NCI-H345 (cell line): ENCODE measurements at places on chromosomes 5 and 9.
A peak's percentile ranks its signal among the peaks of the same experiment; 100 is the strongest.

DNA sequence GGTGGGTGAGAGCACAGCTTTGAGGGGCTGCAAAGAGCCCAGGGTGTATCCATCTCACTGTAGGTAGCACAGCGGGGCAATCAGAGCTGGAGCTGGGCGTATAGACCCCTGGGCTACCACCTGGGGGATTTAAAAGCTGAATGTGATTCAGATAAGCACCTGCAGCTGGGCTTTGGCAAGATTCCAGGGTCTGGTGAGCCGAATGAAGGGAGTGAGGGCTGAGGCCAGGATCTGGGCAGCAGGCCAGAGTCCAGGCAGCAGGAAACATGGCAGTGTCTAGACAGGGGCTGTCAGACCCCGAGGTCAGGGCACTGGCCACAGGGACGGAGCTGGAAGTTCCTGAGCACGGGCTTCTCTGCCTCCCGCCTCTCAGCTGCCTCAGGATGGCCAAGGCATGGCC, 8.7 kb downstream of the ASS1 start:
- peak; percentile 96 for DNase-seq

DNA sequence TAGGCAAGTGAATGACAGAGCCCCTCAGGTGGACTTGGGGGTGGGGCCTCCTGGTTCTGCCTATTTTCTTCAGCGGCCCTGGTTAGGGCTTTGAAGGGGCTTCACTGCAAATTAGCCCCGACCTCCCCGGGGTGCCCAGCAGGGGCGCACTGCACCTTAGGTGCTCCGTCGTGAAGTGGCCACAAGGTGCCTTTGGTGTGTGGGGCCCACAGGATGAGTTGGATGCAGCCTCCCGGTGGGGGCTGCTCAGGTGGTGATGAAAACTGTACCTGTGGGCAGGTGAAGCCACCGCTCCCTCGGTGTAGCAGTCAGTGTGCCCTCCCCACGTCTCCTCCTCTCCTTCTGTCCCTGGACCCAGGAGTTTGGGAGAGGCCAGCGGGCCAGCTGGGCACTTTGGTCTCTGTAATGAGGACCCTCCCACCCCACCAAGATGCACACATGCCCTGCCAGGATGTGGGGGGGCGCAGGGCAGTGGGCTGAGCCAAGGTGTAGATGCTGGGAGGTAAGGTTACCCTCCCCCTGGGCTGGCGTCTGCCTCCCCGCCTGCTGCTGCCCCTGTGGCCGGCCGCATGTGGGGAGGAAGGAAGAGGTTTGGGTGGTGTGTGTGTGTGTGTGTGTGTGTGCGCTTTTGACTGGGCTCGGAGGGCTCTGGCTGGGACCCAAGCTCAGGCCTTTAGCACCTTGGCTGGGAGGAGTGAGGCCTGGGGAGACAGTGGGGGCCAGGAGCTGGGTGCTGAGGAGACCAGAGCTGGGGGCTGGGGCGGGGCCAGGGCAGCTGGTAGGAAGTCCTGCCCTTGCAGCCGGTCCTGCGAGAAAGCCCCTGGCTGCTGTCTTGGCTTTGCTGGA, 55.6 kb downstream of the RXRA start:
- DNase-seq = no peak

- no peak for DNase-seq
These were observed 67.3 kb downstream of the STRBP start for GRCh38 chr9:123201083-123201482.

- no peak for DNase-seq
These were observed 26.8 kb upstream of the STXBP1 start for GRCh38 chr9:127585161-127585819.

DNA sequence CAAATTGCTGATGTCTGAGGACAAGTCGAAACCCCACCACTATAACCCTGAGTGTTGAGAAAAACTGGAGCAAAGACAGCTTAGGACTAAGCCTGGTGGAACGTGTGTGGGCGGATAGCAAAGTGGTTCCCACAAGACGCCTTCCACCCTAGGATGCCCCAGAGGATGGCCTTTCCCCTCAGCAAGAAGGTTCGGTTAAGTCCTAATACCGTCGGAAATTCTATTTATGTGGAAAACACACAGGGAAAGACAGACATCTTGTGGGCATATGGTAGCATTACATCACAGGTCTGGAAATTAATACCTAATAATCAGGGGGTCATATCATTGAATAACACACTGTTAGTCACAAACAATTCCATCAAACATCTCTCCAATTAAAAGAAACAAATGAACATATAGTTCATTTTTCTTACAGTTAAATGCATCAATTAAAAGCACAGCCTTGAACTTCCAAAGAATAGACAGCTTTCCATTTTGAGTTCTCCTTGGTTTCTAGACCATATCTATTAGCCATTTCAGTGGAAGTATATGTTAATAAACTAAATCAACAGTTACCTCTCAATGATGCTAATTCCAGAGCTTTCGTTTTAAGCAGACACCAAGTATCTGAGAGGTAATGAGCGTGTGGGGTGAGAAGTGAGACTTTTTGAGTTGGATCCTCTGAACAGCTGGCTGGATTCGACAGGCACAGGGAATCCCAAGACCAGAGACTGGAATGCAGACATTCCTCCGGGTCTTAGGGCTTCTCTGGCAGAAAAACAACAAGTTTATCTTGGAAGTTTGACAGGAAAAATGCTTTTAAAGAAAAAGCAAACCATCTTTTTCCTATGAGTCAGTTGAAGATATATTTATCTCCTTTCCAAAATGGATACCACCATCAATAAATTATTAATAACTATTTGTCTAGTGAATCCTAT, 2.9 kb upstream of the ICE1 start:
- DNase-seq = peak; percentile 57

DNA sequence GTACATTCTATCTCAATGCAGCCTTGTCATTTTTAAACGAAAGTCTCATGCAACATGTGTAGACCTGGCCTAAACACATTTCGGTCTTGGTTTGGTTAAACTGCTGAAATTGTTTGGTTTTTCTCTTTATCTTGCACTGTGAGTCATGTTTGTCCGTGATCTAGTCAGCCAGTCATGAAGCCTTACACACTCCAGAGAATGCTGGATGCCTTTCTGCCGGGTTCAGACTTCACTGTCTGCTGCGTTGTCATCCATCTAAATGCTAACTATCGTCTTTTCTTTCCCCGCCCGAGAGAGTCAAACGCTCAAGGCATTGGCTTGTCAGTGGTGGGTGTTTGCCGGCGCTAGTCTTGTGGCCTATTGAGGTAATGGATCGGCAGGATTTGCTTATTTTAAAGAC, 1194.6 kb upstream of the WWC1 start:
- DNase-seq = no peak

- DNase-seq = no peak
These were observed 195.5 kb upstream of the CLINT1 start for GRCh38 chr5:158054223-158055110.

- DNase-seq = no peak
These were observed 332.9 kb downstream of the CWC27 start for GRCh38 chr5:65101632-65102100.

DNA sequence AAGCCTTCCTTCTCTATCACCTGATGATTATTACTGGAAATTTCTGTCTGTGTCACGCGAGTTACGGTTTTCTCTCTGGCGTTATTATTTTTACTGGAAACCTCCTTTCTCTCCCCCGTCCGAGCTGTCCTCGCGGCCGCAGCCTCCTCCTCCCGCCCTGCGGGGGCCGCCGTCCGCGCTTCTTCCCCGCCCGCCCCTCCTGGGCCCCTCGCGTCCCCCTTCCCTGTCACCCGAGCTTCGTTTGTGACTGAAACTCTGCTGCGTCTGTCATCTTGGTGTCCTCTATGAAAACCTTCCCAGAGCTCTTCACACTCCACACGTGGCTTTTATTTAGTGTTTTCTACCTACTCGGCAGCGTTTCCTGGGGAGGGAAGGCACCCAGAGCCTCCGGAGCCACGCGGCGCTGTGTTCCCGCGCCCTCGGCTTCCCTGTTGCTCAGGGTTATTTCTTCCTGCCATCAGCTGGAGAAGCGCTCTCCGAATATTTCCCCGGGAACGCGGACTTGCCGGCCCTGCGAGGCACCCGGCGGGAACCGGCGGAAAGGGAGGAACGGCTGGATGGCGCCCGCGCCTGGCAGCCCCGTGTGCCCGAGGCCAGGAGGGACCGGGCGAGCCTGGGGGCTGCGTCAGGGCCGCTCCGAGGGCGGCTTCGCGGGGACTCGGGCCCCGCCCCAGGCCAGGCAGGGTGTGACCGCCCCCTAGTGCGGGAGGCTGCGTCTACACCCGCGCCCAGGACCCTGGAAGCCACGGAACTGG, 33.9 kb downstream of the TRIP13 start:
- no peak for DNase-seq

GRCh38 chr9:101707721-101708120, 30.7 kb downstream of the GRIN3A start:
- DNase-seq = no peak

- DNase-seq = no peak
These were observed 17.3 kb upstream of the RNU6ATAC start for GRCh38 chr9:134181648-134182034.

DNA sequence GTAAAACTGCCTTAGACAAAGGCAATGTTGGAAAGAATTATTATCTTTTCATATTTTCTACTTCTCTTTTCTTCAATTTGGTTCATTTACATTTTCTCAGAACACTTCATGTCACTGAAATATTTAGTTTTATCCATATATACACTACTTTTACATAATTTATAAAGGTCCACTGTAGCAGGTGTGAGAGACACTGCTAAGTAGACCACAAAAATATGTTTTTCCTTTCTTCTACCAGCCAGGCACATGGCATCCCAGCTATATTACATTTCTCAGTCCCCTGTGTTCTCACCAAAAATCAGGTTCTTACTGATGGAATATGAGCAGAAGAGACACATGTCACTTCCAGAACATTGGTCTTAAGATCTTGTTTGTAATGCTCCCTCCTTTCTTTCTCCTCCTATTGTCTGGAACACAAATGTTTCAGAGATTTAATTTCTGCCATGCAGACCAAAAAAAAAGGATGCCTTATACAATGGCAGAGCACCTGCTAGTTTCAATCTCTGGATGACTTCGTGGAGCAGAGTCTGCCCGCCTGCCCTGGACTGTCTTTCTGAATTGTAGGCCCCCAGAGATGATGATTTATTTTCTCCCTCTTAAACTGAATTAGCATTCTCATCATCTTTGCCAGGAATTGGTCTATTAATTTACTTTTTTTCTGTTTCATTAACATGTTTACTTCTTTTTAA, 125.4 kb upstream of the ACOT12 start:
- no peak for DNase-seq

DNA sequence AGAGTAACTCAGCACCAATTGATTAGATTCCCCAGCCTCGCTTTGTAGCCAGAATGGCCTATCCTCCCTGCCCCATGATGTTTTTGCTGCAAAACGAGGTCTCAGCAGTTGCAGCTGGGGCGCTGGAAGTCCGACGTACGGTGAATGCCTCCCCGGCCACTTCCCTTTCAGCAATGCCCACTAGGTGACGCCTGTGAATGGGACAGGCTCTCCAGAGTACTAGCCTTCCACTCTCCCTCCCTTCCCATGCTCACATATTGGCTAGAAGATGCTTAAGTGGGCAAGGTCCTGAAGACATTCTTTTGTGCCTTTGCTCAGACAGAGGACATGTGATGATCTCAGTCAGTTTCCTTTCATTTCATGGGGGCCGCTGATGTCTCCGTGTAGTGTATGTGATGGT, 50.8 kb downstream of the DMRT2 start:
- no peak for DNase-seq

- no peak for DNase-seq
These were observed 144.1 kb downstream of the EBF1 start for GRCh38 chr5:158955636-158956035.

GRCh38 chr5:180648658-180649296, 623 bp downstream of the FLT4 start:
- peak; percentile 17 for DNase-seq

DNA sequence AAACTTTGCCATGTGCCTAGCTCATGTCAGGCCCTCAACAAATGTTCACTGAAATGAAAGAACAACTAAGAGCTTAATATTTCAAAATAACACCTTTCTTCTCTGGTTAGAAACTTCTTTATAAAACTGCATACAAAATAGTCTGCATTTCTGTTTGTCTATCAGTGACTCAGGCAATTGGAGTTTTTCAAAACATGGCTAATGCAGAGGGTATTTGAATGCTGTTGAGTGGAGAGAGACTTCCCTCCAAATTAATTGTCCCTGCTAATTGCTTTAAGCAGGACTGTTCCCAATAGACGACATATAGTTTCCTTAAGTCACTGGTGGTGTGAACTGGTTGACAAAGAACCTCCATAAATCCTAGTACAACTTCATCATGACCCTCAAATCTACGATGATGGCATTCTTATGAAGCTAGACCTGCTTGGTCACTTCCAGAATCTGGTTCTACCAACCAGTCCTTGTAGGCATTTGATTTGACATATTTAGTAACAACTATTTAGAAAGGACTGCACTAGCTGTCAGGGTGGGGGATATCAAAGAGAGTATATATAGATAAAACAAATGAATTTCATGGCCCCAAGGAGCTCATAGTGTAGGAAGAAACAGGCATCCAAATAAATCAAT, 84.5 kb downstream of the PRLR start:
- no peak for DNase-seq

DNA sequence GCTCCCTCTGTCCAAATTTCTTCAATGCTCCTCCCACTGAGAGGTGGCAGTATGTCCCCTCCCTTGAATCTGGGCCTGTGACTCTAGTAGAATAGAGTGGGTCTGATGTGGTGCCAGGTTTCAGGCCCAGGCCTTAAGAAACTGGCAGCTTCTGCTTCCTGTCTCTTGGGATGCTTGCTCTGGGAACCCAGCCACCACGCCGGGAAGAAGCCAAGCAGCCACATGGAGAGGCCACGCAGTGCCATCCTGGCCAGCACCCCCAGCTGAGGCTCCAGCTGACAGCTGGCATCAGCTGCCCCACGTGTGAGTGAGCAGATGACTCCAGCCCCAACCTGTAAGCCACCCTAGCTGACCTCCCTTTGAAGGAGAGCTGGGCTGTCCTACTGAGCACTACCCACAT, 7.3 kb upstream of the TSPAN17 start:
- DNase-seq = no peak

DNA sequence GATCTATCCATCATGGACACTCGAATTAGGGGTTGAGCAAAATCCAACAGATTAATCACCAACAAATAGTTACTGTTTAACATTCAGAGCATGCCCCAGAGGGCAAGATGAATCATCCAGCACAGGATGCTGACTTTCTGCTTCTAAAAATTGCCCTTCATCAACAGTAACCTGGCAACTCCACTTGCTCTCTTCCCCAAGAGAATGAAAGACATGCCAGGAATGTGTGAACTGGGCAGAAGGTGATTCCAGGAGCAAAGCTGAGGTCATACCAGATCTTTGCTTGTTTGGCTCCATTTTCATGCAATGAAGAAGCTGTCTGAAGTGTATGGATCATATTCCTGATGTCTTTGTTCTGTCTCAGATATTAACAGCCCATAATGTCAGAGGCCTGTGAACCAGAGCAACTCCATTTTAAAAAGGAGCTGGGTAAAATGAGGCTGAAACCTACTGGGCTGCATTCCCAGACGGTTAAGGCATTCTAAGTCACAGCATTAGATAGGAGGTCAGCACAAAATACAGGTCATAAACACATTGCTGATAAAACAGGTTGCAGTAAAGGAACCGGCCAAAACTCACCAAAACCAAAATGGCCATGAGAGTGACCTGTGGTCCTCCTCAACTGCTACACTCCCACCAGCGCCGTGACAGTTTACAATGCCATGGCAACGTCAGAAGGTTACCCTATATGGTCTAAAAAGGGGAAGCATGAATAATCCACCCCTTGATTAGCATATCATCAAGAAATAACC, 2.5 kb upstream of the ZNF367 start:
- peak; percentile 15 for DNase-seq
